Heart left ventricle (tissue), 16 donors: ENCODE measurements at places on chromosomes 11 and 22. TPM values are rescaled to one million over a fixed set of nuclear protein-coding genes. Genes with fewer than 3 reads are reported as not detected.

- no peak for DNase-seq
Observed at GRCh38 chr22:39942439-39943230, 17.6 kb upstream of the TMA7B start.

DNA sequence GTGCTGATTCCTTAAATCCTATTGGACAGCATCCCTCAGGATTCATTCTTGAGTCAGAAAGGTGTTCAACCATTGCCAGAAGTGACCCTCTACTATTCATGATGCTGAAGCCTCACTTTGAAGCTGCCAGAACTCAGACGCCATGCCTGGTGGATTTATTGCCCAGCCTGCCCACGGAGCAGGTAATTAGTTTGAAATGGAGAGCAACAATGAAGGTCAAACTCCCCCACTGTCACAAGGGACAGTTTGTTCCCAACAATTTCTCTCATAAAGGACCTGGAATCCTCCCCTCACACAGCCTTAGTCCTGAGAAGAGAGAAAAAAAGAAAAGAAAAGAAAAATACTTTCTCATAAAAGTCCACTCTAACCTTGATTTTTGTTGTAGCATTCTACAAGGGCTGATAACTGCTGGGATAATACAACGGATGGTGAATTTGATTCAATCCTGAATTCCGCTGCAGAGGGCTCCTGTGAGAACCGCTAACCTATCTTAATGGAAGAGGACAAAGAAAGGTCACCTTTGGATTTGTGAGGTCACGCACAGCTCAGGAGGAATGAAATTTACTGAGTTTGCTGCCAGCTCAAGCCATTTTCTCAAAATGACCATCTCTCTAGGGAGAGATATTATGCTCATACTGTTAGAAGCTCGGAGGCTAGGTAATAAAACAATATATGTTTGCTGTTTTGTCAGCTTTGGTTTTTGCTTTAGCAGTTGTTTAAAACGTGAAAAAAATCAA lies 161.6 kb upstream of the SYN3 start:
- DNase-seq = no peak

GRCh38 chr11:5225480-5225871 lies 1.4 kb downstream of the HBB start:
- no peak for DNase-seq

- no peak for DNase-seq
Observed at GRCh38 chr11:6067502-6067901, 36.9 kb upstream of the OR56A1 start.

DNA sequence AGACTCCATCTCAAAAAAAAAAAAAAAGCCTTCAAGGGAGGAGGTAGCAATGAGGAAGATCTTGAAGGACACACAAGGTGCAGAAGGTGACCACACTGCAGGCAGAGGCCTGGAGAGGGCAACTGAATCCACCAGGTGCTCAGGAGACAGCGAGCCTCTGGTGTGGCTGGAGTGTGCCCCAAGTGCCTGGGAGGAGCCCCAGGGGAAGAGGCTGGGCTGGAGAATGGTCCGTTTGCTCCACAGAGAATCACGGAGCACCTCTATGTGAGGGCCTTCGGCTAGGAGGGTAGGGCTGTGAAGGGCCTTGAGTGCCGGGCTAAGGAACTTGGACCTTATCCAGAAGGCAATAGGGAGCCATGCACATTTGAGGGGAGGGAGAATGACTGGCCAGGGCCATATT lies 50.3 kb downstream of the ARRB1 start:
- no peak for DNase-seq

DNA sequence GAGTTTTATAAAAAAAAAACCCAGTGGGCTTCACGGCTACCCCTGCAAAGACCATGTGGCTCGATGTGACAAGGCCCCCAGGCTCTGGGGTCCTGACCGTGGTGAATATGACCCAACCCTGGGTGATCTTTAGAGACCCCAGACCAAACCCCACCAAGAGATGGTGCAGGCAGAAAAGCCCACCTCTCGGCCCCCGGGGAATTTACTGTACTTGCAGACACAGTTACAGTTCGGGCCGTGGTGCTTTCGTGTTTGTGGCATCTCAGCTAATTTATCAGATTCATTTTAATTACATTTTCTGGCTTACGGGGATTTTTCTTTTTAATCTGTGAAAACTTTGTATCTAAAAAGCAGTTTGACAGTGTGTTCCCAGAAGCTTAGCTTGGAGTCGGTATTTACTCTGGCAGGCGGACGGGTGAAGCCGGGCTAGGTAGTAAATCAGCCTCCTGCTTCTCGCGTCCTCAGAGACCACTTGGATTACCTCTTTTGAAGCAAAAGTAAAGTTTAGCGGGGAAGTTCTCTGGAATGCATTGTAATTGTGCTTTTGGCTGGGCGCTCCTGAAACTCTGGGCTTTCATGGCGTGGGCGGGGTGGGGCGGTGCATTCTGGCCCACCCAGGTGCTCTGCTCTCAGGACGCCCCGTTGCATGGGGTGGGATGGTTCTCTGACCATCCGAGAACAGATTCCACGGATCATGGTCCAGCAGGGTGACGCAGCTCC lies 25.3 kb downstream of the ANO1 start:
- DNase-seq = peak; percentile 15

DNA sequence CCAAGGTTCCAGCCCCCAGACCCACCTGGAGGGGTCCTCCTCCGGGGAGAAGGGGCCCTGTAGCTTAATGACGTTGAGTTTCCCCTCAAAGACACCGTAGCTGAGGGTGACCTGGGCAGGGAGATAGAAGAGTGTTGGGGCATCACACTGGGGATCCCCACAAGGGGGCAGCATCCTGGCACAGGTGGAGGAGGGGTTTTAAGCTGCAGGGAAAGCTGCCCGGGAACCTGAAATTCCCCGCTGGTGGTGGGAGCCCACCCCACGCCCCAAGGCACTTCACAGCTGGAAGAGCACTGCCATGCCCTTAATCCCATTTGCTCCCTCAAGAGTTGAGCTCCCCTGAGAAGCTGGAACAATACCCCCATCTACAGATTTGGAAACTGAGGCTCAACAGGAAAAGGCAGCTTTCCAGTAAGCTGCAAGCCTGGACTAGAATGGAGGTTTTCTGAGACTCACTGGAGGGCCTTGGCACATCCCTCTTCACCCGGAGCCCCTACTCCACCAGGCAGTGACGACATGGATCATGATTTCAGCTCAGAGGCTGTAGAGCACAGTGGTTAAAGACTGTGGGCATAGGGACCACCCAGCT lies 13.7 kb downstream of the MFNG start:
- no peak for DNase-seq

DNA sequence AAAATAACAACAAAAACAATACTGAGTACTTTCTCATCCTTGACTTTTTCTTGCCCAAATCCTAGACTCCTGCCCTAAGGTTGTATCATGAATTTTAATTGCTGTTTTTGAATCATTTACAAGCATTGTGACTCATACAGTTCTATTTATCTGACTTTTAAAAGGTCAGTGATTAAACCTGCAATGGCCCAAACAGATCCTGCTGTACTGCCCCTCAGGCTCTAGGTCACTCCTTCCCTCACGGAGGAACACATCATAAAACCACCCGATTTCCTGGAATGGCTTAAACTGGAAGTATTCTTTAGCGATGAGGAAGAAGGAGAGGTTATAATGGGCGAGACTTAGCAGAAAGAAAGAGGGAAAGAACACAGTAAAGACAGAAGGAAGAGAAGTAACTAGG lies 12.3 kb downstream of the ARFGAP3 start:
- no peak for DNase-seq

GRCh38 chr22:36759481-36760159 lies 16.3 kb downstream of the IFT27 start:
- no peak for DNase-seq

- DNase-seq = no peak
Observed at GRCh38 chr22:47197773-47198500, 435.5 kb downstream of the TBC1D22A start.

DNA sequence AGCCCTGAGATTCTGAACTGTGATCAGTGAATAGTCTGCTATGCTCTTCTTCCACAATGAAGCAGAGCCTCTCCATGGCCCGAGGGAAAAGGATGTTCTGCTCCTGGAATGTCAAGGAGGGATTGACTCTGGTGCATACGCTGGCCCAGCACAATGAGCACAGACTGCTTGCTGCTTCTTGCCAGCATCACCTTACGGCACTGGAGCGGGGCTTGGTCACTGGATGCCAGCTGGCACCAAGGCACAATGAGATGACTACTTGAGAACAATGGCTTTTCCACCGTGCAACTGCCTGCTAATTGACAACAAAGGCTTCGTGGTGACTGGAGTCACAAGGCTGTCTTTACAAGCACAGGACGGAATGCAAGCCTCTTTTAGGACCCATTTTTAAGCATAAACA lies 139.2 kb downstream of the DSCAML1 start:
- peak; percentile 52 for DNase-seq

- DNase-seq = no peak
Observed at GRCh38 chr11:47327949-47328348, 24.6 kb downstream of the MYBPC3 start.

DNA sequence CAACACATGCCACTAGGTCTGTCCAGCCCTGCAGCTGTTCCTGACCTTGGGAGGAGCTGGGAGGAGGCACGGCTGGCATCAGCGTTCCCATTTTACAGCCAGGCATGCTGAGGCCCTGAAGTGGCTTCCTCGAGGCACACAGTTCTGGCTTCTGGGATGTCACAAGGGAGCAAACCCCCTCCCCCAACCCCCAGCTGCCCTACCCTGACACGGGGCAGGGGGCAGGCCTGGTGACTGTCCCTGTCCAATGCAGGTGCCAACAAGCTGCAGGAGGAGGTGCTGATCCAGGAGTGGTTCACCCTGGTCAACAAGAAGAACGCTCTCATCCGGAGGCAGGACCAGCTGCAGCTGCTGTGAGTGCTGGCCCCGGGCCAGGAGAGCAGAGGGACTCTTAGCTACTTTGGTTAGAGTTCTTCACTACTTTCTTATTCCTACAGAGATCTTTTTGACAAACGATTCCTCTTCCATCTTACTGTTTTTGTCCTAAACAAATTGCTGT lies 5.3 kb downstream of the KCNK7 start:
- peak; percentile 71 for DNase-seq

- no peak for DNase-seq
Observed at GRCh38 chr11:119249671-119250010, 43.5 kb downstream of the CBL start.

- DNase-seq = no peak
Observed at GRCh38 chr11:68454767-68455166, 5.8 kb upstream of the PPP6R3 start.

- no peak for DNase-seq
Observed at GRCh38 chr11:79708319-79708932, 267.6 kb upstream of the TENM4 start.

DNA sequence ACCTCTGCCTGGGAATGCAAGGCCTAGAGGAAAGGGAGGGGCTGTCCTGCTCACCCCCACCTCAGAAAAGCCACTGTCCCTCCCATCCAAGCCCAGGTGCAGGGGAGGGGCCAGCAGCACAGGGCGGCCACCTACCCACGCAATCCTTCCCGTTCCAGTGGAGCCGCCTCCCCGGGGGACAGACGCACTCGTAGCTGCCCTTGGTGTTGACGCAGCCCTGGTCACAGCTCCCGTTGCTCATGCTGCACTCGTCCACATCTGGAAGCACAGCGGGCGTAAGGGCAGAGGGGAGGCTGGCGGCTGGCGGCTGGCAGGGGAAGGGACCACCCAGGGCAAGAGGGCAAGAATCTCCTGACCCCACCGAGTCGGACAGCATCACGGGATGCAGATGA lies 40.3 kb upstream of the TTLL12 start:
- DNase-seq = no peak

- no peak for DNase-seq
Observed at GRCh38 chr22:44537467-44537866, 39.4 kb upstream of the RTL6 start.

DNA sequence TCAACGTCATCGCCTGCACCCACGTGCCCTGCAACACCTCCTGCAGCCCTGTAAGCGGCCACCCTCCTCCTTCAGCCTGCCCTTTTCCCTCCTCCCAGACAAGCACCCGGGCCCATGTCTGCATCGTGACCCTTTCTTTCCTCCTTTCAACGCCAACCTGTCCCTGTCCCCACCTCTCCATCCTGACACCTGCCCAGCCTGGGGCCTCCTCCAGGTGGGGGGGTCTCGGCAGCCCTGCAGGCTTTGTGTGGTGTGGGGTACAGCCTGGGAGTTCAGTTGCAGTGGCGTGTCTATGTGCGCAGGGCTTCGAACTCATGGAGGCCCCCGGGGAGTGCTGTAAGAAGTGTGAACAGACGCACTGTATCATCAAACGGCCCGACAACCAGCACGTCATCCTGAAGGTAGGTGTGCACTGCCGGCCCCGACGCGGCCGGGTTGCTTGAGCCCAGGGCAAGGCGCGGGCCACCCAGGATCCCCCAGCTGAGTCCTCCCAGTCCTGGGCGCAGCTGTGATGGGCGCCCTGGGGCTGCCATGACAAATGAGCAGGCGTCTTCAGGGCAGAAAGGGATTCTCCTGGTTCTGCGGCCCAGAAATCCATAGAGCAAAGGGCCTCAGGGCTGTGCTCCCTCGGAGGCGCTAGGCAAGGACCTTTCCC lies 33.7 kb downstream of the MUC2 start:
- DNase-seq = no peak

GRCh38 chr22:22927888-22928665 lies 40.5 kb downstream of the IGLL5 start:
- DNase-seq = peak; percentile 4

- no peak for DNase-seq
Observed at GRCh38 chr11:78949976-78950690, 375.5 kb upstream of the NARS2 start.

- no peak for DNase-seq
Observed at GRCh38 chr11:48116437-48117228, 100.0 kb upstream of the OR4B1 start.

- no peak for DNase-seq
Observed at GRCh38 chr11:10857459-10857708, 469 bp downstream of the ZBED5 start.

- DNase-seq = peak; percentile 60
Observed at GRCh38 chr11:2526808-2527381, 82.1 kb downstream of the KCNQ1 start.

DNA sequence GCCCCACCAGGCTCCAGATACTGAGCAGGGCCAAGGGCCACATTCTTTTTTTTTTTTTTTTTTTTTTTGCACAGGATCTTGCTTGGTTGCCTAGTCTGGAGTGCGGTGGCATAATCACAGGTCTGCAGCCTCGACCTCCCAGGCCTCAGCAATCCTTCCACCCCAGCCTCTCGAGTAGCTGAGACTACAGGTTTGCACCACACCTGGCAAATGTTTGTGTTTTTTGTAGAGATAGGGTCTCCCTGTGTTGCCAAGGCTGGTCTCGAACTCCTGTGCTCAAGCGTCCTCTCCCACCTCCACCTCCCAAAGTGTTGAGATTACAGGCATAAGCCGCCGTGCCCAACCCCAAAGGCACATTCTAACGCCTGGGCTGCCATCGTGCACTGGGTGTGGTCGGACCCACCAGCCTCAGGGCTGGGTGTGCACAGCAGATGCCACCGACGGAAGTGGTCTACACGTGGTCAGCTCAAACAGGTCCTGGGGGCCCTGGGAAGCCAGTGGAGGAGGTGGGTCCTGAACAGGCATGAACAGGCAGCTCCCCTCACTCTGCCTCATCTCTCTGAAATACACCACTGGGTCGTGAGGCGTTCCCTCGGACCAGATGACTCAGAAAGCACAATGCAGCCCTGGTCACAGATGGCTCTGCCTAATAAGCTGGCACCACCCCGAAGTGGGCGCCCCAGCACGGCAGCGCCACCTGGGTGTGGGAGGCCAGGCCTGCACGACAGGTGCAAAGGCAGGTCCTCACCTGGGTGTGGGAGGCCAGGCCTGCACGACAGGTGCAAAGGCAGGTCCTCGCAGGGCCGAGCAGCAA lies 5.1 kb upstream of the B4GALNT4 start:
- no peak for DNase-seq

Gene PDGFD
- total RNA-seq = 17.6 TPM

Gene SMIM35
- not detected for total RNA-seq

Gene FGF4
- not detected for total RNA-seq

Gene TMEM151A
- total RNA-seq = not detected

Gene IRAG1
- total RNA-seq = 6.0 TPM

Gene CCT8L2
- not detected for total RNA-seq

Gene ACRV1
- not detected for total RNA-seq

Gene RIC3
- 10.6 TPM for total RNA-seq
